Hepatic stellate cell (primary cell): ENCODE measurements at places on chromosomes 12 and 14.

- DNase-seq, result no peak
These were observed 101.5 kb downstream of the BMP4 start for GRCh38 chr14:53855127-53855526.

GRCh38 chr12:81558031-81558430, 201.1 kb downstream of the PPFIA2 start:
- DNase-seq, result peak; percentile 4

- no peak for DNase-seq
These were observed 82.7 kb upstream of the RPL10L start for GRCh38 chr14:46734286-46734685.

GRCh38 chr12:6546016-6546415, 9.8 kb downstream of the IFFO1 start:
- no peak for DNase-seq

- DNase-seq, result no peak
These were observed 113.3 kb downstream of the PRMT8 start for GRCh38 chr12:3604286-3604685.

- DNase-seq, result no peak
These were observed 1008.4 kb downstream of the SLC6A15 start for GRCh38 chr12:83904175-83904574.

GRCh38 chr14:66224492-66225178, 261.5 kb upstream of the CCDC196 start:
- DNase-seq, result no peak

GRCh38 chr12:29082522-29082921, 66.6 kb upstream of the FAR2 start:
- no peak for DNase-seq

DNA sequence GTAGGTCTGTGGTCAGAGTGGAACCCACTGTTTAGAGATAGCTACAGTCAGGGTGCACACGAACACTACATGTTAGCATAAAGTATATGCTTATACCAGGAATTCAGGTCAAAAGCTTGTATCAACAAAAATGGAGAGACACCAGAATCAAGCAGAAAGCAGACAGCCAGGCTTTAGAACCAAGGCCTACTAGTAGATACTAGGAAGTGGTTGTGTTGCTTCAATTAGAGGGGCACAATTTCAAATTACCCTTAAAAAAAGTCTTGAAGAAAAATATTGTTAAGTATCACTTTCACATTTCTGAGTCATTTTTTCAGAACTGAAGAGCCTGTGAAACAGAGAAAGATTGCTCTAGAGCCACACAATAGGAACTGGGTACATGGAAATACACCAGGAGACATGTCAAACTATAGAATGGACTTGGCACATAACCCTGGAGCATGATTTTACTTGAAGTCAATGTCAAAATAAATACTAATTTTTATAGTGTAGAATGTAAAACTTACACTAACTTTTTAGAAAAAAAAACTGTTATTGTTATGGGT, 41.6 kb downstream of the LRRC9 start:
- no peak for DNase-seq

GRCh38 chr12:76156726-76157125, 72.2 kb upstream of the NAP1L1 start:
- DNase-seq, result no peak

- DNase-seq, result peak; percentile 7
These were observed 8.2 kb upstream of the CLEC2A start for GRCh38 chr12:9940375-9940774.

DNA sequence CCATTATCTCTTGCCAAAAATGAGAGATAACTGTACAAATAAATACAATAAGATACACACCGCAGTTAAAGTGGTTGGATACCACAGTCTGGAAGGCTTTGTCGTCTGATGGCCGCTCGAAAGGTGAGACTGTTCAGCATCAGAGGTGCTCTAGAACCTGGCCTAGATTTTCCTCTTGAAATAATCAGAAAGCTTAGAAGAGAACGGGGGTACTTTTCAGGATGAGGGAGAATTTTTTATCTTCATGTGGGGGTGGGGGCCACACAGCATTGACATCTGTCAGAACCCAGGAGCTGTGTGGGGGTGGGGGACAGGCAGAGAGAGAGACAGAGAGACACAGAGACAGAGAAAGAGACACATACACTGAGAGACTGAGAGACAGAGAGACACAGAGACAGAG, 90.5 kb downstream of the GALNT9 start:
- no peak for DNase-seq

GRCh38 chr12:94123127-94123526, 25.2 kb upstream of the PLXNC1 start:
- DNase-seq, result no peak

GRCh38 chr12:80702889-80703805, 4.3 kb upstream of the MYF6 start:
- DNase-seq, result peak; percentile 16

GRCh38 chr12:111361073-111361716, 7.7 kb downstream of the PHETA1 start:
- no peak for DNase-seq

GRCh38 chr14:85399186-85399585, 130.8 kb upstream of the FLRT2 start:
- no peak for DNase-seq

DNA sequence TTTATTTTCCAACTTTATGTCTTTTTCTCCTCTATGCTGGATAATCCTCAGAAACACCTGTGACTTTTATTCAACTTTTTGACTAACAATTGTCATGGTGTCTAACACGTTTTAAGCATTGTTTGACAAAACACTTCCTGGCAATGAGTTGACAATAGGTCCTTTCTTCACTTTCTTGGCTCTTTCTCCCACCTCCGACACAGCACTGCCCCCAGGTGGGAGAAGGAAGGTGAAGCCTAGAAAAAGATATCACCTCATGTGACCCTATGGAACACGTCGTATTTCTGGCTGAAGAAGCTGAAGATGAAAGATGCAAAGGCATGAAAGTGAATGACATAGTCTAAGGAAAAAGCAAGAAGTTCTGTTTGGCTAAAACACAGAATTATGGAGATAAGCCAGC, 430.0 kb downstream of the ETNK1 start:
- DNase-seq, result no peak

DNA sequence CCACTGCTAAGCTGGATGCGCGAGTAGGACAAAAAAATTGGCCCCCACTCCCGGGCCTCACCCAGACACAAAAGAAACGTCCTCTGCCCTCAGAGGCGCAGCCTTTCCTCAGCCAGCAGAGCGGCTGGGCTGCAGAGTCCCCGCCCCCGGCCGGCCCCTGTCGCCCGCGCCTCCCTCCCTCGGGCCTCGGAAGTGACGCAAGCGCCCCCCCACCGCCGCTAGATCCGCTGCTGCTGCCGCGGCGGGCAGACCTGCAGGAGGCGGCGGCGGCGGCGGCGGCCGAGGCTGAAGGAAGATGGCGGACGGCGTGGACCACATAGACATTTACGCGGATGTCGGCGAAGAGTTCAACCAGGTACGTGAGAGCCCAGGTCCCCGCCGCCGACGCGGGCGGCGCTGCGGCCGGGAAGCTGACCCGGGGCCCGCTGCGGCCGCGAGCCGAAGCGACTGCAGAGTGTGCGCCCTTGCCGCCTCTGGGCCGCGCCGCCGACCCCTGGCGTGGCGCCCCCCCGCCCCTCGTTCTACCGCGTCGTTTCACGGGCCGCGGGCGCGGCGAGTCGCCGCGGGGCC, at the start of gene CPSF6:
Gene CPSF6 (plus strand): TSS at position 218 of the 570 bp plus-strand sequence. CDS start 78 bp downstream, at position 296.
- peak; percentile 87 for DNase-seq

DNA sequence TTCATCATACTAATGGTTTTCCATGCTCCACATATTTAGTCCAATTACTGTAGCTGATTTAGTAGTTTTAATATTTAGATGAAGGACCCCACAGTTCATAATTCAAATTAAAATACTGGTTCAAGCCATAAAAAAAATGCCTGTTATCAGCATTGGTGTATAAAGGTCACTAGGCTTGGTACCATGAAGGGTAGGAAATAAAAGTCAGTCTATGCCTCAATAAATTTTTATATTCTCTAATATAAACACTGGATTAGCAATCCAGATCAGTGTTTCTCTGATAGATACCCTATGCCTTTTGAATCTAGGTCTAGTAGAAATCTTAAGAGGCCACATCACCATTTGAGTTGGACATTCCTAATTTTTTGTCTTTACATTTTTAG, 163.2 kb upstream of the HIF1A start:
- no peak for DNase-seq

DNA sequence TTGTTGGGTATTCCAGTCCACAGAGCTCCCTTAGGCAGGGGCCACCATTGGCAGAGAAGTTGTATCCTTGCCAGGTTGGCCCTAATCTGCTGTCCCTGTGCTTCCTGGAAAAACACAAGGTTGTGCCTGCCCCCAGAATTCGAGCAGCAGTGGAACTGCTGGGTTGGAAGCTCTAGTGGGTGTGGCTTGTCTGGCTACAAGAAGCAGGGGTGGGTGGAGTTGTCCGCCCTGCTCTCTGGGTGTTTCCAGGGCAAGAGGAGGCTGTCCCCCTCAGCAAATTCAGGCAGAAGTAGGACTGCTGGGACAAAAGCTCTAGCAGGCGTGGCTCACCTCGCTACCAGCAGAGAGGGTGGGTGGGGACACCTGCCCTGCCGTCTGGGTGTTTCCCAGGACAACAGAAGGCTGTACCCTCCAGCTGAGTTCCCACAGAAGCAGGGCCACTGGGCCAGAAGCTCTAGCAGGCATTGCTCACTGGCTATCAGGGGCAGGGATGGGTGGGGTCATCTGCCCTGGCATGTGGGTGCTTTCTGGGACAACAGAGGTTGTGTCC, 72.8 kb upstream of the NPAS3 start:
- no peak for DNase-seq

DNA sequence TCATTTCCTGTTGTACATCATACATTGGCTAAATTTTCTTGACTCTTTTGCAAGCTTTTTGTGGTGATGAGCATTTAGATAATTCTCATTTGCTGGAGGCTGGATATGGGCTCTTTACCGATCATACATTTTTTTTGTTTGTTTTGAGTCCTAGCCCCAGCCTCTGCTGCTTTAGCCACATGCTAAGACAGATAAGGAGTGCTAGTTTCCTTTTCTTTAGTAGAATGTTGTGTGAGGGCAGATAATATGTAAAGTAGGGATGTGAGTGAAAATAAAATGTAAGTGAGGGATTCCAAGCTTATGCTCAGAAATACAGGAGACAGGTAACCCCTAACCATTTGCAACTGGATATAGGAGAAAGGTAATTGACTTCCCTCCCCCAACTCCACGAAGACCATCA, 405.7 kb downstream of the TRHDE start:
- DNase-seq, result no peak

GRCh38 chr14:61219256-61219655, 61.9 kb downstream of the TMEM30B start:
- DNase-seq, result no peak

GRCh38 chr12:133256321-133256720, 20.6 kb upstream of the ANHX start:
- DNase-seq, result no peak
